Stimulated activated CD4-positive, alpha-beta T cell treated with anti-CD3 and anti-CD28 coated beads, Interleukin-4, amount 100 ng/mL, for 4 hours (primary cell): ENCODE measurements at places on chromosomes 2 and 18.

GRCh38 chr2:112884869-112885505 is 26.0 kb upstream of the IL37 start:
- peak; percentile 65 for DNase-seq

DNA sequence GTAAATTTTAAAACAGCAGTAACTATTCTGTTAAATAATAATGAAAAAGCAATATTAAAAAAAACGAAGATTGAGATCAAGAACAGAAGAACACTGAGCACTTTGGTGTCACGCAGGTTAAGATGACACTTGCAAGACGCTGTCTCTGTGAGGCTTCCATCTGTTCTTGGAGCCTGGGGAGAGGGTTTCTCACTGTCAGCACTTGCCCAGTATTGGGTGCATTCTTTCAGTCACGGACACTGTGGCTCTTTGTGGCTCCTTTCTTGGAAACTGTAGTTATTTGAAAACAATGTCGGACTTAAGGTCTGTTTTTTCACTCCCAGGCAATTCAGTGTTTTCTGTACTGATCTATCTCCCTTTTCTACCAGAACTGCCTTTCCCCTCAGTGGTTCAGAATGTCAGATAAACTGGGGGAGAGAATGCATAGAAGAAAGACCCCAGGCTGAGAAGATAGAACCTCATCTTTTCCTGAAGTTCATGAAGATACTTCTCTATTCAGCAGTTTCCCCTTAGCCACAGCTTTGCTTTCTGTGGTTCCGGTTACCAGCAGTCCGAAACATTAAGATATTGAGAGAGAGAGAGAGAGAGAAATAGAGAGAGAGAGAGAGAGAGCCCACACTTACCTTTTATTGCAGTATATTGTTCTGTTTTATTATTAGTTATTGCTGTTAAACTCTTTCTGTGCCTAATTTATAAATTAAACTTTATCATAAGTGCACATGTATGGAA is 283.3 kb downstream of the DCDC2C start:
- no peak for DNase-seq

- DNase-seq: no peak
Observed at GRCh38 chr2:230016844-230017243, 51.9 kb downstream of the SLC16A14 start.

DNA sequence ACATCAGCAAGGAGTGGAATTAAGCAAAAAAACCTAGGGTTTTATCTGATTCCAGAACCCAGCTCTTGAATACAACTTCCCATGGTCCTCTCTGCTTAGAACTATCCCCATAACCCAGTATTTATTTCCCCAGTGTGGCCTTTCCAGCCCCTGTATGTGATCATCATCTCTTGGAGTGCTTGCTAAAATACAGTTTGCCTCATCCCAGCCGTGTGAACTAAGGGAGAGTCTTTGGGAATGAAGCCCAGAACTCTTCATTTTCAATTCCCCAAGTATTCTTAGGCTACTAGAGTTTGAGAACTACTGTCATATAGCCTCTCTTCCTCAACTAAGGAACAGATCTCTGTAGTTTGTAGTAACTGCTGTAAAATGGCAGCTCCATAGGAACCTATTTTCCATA is 173.1 kb downstream of the LCLAT1 start:
- no peak for DNase-seq

DNA sequence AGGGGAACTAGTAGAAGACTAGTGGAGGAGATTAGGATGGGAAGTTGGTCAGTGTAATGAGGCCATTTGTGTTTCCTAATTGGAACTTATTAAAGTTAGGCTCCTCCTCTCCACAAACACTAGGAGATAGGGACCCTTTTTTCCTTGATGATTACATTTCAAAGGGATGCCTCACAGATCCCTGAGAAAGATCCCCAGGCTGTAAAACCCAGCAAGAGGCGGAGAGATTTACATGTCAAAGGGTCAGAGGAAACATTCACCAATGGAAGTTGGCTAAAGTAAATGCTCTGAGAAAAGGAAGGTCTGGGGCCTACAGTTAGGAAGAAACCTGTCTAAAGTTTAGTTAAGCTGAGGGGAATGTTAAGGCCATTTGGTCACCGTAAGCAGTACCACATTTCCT is 1.4 kb upstream of the CCDC85A start:
- no peak for DNase-seq

DNA sequence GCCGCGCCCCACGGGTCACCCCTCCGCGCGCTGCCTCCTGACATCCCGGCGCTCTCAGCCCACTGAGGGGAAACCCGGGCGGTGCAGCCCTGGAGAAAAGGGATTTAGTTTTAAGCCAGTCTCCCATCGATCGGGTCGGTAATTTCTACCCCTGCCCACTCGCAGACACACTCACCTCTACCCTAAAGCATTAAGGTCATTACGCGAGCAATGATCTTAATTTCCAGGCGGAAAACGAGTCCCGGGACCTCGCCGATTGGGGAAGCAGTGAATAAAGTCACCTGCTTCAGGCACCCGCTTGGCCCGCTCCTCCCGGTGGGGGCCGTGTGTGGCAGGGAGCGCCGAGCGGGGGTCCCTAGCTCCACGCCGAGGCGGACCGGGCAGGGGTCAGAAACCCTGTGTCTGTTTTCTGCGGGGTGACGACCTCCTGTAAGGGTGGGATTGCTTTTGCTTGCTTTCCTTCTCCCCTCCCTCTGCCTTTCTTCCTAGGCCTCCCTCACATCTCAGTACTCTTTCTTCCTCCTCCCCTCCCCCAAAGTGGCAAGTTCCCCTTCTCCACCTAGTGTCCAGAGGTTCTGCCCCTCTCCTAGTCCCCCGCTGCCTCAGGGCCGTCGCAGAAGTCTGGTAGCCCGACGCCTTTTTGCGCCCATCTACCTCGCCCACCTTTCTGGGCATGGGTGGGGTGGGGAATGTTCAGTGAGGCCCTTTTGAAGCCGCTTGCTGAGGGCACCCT is 142.6 kb downstream of the MEIS1 start:
- no peak for DNase-seq

DNA sequence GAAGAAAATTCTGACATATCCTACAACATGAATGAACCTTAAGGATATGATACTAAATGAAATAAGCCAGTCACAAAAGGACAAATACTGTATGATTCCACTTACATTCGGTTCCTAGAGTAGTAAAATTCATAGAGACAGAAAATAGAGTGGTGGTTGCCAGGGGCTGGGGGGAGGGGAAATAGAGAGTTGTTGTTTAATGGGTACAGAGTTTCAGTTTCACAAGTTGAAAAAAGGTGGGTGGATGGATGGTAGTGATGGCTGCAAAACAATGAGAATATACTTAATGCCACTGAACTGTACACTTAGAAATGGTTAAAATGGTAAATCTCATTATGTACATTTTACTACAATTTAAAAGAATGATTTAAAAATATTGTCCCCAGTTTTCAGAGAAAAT is 53.3 kb upstream of the NFU1 start:
- DNase-seq: no peak

DNA sequence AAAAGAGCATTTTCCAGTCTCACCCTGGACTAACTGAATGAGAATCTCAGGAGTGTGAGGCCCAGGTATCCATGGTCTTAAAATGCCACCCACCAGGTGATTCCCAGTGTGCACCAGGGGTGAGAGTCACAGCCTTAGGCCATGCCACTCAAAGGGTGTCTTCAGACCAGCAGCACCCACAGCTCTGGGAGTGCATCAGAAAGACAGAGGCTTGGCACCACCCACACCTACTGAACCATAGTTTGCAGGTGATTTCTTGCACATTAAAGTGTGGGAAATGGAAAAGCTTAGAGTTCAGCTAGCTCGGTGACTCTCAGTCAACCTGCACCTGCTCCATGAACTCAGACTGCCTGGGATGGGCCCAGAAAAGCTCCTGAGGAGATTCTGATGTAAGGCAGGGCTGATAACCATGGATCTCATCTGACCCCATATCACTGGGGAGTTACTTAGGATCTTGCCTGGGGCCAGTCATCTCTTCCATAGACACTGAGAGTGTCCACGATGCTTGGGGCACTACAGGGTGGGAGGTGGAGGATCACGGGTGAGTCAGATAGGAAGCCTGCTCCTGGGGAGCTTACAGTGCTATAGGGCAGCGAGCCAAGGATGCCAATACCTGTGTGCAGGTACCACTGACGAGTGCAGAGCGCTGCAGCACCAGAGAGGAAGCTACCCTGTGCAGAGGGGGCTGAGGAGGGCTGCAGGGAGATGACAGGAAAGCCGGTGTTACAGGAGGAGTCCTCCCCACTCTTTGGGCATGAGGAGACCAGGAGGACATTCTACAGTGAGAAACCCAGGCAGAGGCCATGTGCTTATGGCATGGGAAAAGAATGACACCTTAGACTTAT is 4.6 kb downstream of the IL37 start:
- DNase-seq: no peak

DNA sequence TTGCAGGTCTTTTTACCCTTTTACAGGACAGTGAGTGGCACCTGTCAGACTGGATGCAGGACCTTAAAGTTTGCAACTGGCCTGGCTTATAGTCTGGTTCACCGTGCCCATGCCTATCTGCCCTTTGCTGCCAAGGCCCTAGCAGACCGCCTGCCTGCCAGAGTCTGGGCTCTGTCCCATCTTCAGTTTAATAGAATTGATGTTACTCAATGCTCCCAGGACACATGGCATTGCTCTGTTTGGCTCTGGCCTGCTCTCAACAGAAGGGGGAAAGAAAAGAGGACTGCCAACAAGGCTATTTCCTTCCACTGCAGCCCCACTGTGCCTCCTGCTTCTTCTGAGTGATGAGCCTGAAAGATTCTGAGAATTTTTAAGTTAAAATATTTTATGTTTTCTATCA is 25.6 kb upstream of the TMEM178A start:
- DNase-seq: no peak

- no peak for DNase-seq
Observed at GRCh38 chr2:207142461-207142860, 23.3 kb downstream of the KLF7 start.

- no peak for DNase-seq
Observed at GRCh38 chr18:77110400-77110799, 22.2 kb downstream of the MBP start.

GRCh38 chr2:133748007-133748700 is 179.9 kb upstream of the NCKAP5 start:
- no peak for DNase-seq

GRCh38 chr2:149389506-149390167 is 59.2 kb downstream of the LYPD6 start:
- no peak for DNase-seq

GRCh38 chr18:62258093-62258492 is 67.0 kb upstream of the TNFRSF11A start:
- no peak for DNase-seq

DNA sequence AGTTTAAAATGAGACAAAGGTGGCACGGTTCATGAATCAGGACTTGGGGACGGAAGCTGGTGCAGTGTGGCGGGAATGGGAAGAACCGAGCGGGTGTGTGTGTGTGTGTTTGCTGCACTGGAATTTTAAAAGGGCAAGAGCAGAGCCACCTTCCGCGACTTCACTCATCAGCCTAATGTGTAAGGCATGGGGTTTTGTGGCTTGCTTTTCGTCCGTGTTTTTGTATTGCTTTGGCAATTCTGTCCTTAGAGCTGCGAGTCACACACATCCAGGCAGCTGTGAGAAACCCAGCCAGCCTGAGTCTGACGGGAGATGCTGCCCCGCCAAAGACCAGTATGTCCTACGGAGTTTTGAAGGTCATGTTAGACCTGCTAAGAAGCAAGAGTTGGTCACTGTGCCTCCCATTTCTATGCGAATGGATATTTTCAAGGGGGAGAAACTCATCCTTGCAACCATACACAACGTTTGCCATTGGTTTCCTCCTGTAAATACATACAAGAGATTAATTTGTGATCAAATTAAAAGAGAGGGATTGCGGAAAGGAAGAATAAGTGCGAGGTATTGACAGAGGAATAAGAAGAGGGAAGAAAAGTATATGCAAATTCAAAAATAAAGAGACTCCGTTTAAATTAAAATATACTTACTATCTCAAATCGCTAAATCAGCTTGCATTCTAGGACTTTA is 665 bp upstream of the CACNB4 start:
- DNase-seq: no peak

DNA sequence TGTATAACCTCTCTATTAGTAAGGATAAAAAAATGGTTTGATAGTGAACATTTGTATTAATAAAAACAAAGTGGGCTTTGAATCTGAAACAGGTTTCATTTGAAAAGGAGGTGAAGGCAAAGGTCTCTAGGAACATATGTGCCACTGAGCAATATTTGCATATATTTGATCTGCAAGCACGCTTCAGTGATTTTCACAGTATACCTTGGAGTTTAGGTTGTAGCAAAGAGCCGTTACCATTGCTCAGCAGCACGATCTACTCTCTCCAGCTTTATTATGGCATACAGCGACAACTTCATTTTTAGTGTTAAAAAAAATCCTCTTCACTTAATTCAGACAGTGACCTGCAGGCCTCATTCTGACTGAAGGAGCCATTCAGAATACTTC is 75.8 kb upstream of the ZEB2 start:
- DNase-seq: no peak

GRCh38 chr2:173672573-173673340 is 292.4 kb downstream of the SP3 start:
- no peak for DNase-seq

DNA sequence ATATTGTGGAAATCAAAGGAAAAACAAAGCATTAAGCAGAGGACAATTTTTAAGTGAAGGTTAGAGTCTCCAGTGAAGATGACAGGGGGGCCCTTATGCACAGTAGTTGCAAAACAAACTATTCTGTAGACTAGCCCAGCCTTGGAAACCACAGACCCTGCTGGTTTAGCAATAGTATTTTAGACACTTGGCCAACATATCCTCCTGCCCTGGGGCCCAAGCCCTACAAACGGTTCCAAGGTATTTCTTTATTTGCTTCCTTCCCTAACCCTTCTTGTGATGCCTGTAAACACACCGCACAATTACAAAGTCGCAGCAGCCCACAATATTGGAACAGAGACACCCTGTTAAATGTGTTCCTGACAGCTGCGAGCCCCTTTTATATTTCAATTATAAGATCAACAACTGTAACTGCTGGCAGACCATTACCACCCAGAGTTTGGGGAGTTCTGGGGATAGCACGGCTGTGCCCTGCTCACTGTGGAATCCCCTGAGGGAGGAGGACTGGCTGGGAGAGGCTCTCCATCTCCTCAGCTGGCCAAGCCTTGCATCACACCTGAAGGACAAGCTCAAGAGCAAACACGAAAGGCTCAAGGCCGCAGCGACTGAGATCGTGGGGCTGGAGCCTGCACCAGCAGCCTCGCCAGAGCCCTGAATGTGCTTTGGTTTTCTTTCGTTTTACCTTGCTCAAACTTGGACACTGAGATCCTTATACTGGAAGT is 282.2 kb upstream of the ATP5MC3 start:
- no peak for DNase-seq

GRCh38 chr2:107437265-107437664 is 389.4 kb upstream of the RGPD4 start:
- no peak for DNase-seq

DNA sequence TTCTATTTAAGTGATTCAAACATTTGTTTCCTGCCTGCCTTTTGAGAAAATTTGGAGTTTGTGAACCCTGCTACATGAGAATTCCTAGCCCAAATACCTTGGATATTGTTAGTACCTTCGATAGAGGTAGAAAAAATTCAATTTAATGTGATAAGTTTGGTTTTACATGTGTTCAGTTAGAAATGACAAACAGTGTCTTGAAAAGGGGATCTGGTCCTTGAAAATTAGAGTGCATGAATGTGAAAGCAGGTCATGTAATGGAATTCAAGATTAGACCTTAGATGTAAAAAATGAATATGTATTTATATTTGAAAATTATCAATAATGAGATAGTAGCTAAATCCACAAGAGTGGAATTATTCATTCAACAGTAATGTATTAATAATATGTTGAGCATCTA is 70.5 kb downstream of the PIK3C3 start:
- no peak for DNase-seq

- no peak for DNase-seq
Observed at GRCh38 chr2:222622910-222623309, 33.0 kb downstream of the FARSB start.

GRCh38 chr2:197931661-197932312 is 127.4 kb downstream of the PLCL1 start:
- no peak for DNase-seq
